ENCODE measurements at places on chromosomes 3 and 15.

GRCh38 chr15:69049976-69050375 lies 35.5 kb downstream of the NOX5 start:
- DNase-seq, result no peak

- DNase-seq, result no peak
Observed at GRCh38 chr15:76391847-76392246, 55.3 kb downstream of the ISL2 start.

DNA sequence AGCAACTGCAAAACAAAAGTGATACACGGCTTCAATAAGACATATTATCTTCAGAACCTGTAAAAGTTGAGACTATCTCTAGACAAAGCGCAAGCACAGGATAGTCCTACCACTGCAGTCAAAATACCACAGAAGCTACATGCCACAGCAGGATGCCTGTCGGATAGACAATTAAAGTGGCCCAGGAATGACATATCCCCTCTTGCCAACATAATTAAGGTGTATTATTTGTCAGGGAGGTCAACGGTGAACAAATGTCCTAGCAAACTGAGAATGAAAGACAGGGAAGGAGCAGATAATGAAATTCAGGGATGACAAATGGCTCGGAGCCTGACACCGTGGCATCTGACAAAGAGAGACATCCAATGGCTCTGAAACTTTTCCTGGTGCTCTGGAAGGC lies 185.7 kb downstream of the MECOM start:
- DNase-seq, result no peak

DNA sequence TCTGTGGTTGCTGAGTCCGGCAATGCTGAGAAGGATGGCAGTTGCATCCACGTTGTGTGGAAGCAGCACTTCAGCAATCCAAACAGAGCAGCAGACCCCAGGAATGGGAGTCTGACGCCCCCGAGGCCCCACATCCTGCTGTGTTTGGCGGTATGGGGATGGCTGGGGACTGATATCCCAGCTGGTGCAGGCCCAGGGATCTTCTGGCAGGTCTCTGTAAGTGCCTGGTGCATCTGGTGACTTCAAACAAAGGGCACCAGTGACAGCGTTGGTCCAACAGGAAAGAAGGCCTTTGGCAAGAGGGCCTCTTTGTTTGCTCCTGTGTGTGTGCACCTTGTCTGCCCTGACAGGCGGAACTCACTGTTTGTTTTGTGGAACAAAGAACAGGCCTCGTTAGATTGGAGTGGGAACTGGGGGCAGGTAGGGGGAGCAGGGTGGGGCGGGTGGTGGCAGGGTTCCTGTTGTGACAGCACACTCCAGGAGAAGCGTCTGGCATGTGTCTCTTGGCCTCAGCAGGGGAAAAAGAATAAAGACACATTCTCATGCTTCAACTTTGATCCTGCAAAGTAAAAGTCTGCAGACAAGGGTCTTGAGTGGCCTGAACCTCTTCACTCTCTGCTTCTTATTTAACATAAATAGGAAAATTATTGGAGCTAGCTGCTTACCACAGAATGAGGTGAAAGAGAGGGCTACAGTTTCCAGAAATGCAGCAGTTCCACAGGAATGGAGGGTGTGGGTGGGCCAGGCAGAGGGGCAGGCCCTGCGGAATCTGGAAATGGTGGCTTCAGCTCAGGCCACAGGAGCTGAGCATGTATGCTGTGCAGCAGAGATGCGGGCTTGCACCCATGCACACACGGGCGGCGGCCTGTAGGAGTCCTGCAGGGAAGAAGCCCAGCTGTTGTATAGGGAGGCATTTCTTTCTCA lies 94.5 kb upstream of the MYZAP start:
- no peak for DNase-seq

DNA sequence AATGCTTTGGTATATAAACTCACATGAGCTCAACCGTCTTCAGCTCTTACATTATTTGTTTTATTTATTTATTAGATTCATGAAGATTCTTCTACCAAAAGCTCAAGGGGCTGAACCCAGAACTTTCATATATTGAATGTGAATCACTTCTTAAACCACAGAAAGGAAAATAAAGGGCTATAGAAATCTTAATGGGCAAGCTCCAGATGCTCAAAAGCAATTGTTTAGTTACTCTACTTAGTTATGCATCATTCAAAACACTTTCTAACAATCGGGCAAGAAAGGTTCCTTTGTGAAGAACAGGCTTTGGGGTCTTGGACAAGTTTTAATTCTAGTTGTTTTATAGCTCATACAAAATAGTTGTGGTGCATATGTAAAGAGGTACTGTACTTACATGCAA lies 380.2 kb downstream of the TIGIT start:
- DNase-seq, result no peak

- no peak for DNase-seq
Observed at GRCh38 chr3:174957081-174957480, 97.9 kb downstream of the NAALADL2 start.
